ENCODE measurements at places on chromosomes 4 and X. TPM values are rescaled to one million over a fixed set of nuclear protein-coding genes. Genes with fewer than 3 reads are reported as not detected.
A peak's percentile ranks its signal among the peaks of the same experiment; 100 is the strongest.

CDKN2AIP gene
- total RNA-seq: 18.4 TPM

- DNase-seq: peak; percentile 83
Observed at GRCh38 chrX:107684956-107685385, 56.7 kb downstream of the PRPS1 start.

CT55 gene
- total RNA-seq: not detected

GRCh38 chr4:106875340-106875739 lies 160.8 kb downstream of the DKK2 start:
- DNase-seq: no peak

DNA sequence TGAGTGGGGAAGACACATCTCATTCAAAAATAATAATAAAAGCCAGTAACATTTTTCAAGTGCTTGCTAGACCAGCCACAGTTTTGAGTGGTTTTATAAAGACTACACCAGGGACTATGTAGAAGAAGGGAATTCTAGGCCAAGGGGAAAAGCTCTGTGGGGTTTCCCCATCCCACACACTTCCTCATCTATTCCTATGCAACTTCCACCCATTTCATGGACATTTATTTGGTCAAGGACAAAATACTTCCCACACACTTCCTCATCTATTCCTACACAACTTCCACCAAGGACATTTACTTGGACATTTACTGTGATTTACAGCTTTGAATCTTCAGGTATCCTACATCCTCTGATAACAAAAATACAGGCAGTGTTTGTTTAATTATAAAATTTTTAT lies 86.5 kb upstream of the KLF3 start:
- DNase-seq: no peak

ITIH6 gene
- total RNA-seq: not detected

GRCh38 chr4:87622303-87622702 lies 14.0 kb downstream of the DSPP start:
- no peak for DNase-seq

DNA sequence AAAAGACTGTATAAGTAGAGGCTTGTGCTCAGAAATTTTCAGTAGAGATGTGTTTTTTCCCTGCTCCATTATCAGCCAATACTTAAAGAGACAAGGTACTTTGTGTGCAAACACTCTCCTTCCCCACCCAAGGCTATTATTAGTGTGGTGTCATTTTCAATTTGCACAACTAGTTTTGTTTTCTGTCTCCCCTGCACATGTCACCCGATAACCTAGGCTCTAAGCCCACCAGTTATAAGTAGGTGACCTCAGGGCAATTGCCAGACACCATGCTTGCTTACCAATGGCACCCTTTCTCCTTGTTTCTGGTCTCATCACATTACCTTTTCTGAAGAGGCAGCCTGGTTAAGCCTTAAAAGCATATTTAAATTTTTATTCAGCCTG lies 8.0 kb upstream of the GUCY1A1 start:
- DNase-seq: no peak

DNA sequence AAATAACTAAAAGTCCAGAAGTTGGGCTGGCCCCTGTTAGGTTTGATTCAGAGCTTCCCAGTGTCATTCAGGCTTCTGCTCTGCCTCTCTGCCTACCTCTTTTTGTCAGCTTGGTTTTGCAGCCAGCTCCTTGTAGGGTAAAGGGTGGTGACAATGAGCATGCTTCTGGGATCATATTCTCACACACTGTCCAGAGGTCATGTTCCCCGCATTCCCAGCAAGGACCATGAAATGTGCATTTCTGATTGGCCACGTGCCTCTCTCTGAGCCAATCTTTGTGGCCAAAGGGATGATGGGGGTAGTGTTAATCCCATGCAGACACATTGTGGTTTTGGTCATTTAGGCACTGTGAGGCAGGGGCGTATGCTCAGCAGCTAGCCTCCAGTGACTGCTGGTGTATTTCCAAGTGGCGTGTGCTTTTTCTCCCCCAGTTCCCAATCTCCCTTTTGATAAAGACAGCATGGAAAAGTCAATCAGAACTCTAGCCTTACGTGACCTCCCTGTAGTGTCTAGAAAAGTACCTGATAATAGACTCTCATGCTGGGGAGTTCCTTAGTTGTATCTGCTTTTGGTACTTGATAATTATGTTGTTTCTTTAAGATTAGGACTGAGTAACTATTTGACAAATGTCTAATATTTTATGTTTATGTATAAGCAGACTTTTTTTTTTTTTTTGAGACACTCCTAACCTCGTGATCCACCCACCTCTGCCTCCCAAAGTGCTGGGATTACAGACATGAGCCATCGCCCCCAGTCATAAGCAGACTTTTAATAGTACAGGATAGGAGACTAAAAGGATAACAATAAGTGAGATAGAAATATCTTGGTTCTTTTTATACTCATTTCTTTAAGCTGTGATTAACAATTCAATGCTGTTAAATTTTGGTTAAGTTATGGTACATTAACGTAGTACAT lies 57.8 kb downstream of the KIAA0232 start:
- DNase-seq: no peak

GRCh38 chr4:81085291-81085690 lies 54.8 kb downstream of the BMP3 start:
- no peak for DNase-seq

DNA sequence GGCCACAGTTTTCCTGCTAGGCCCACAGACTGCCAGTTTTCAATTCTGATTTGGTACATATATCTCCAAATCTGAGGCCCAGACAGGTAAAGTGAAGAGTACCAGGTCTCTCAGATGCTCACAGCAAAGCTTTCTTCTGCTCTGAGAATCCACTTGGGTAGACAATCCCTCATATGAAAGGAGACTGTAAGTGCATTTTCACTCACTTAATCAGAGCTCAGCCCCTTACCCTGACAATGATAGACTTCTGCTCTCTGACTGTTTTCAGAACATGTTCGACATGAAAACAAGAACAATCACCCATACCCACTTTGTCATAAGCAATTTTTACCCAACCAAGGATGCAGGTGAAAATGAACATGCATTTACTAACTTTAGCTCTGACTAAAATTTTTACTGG lies 7.1 kb downstream of the GPRIN3 start:
- DNase-seq: no peak

DNA sequence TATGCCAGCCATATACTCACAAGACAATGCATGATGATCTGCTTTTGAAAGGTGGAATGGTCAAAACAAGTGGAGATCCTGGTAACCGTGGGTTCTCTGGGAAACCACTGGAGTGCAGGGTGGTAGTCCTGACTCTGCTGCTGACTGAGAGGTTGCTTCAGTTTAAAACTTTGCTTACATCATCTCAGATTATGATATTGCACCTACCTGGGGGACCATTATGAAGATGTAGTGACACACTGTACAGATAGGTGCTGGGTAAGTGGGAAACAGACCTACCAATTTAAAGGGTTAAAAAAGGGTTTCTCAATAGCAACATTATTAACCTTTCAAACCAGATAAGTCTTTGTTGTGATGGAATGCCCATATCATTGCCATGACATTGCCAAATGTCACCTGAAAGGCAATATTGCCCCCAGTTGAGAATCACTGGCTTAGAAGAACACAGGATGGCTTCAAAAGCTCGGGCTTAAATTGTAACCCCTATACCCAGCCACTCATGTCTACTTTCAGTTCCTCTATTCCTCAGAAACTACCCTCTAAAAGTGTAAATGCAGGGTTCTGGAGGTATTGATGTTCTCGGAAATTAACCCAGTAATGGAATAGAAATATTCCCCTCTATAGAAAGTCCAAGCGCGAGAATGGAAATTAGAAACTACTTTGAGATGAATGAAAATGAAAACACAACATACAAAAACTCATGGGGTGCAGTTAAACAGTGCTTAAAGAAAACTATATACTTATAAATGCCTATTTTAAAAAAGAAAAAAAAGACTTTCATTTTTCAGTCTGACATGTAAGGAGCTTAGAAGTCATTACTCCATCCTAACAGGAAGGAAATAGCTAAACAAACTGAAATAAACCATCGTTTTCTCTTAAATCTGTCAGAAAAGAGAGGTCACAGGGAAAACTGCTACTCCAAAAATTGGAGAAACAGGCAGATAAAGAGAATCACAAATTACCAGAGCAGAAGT lies 65.8 kb downstream of the ARHGEF6 start:
- no peak for DNase-seq

DNA sequence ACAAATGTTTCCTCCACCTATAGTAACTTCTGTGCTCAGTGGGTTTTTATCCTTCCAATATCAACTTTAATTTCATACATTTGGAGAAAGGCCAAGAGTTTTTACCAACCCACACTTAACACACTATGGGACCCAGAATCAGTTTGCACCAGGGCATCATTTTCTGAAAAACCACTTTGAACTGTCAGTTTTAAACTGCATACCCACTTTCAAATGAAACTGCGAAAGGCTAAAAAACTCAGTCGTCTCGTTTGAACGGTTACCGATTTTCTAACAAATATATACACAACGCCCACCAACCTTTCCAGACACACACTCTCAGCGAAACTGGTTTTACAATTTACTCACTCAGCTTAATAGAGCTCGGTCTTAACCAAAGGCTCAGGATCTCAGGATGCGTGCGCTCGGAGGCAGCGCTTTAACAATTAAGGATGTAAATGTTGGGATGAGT lies 376 bp downstream of the ABCG2 start:
- peak; percentile 72 for DNase-seq

SPANXD gene
- total RNA-seq: not detected

DNA sequence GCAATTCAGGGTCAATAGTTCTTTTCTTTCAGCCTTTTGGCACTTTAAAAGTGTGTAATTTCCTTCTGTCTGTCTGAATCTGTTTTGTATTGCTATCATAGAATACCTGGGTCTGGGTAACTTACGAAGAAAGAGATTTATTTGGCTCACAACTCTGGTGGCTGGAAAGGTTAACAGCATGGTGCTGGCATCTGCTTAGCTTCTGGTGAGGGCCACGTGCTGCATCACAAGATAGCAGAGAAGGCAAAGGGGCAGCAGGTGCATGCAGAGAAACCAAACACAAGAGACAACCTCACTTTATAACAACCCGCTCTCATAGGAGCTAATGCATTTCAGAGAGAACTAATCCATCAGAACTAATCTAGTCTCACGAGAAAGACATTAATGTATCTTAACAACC lies 18.8 kb downstream of the RGN start:
- DNase-seq: no peak

DNA sequence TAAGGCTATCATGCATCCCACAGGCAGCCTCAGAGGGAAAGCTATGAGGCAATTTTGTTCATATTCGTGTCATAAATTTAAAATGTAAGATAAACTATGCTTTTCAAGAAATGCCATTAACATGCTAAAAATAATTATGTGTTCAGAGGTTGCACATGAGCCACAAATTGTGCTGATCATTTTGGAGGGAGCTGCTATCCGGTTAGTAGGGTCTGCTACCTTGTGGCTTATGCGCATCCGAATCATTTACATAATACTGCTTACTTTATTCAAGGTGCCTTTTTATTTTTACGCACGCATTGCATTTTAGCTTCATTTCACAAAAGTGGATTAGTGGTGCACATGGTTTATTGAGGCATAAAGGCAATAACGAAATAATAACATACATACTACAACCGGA lies 76.4 kb upstream of the WWC2 start:
- DNase-seq: no peak

DNA sequence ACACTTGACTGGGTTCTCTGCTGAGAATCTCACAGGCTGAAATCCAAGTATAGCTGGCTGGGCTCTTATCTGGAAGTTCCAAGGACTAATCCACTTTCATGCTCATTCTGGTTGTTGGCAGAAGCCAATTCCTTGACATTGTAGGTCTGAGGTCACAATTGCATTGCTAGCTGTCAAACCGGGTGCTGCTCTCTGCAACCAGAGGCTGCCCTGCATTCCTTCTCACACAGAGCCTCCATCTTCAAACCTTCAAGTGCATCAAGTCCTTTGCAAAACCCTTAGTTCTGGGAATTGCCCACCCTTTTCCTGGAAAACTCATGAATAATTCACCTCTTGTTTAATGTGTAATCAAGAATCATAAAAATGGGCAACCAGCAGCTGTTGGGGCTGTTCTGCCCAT lies 404.2 kb downstream of the KCNIP4 start:
- no peak for DNase-seq

DNA sequence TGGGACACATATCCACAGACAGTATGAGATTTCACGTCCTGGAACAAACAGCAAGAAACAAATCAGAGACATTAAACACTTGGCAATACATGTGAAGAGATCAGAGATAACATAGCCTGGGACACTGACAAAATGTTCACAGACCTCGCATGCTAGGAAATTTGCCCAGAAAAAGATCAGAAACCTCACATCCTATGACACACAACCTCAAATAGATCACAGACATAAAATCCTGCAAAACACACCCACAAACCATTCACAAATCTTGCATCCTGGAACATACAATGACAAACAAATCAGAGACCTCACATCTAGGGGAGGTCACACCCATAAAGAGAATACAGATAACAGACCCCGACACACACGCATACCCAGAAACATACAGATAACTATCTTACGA lies 18.0 kb downstream of the SUV39H1 start:
- no peak for DNase-seq

TXK gene
- total RNA-seq: 0.23 TPM

DNA sequence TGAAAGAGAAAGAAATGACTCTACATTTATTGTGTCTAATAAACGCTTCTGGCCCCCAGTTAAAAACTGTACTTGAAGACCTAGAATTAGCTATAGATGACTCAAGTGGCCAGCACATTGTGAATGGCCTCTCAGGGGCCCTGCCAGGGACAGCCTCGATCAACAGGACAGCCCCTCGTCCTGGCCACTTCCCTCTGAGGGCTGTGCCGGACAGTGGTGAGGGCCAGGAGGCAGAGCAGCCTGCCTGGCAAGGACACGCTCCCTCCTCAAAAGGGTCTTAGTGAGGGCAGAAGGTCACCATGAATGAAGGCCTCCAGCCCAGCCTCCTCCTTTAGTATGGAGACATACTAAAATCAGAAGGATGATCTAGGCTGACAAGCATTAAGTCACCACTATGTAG lies 16.5 kb downstream of the RNF212 start:
- no peak for DNase-seq

- no peak for DNase-seq
Observed at GRCh38 chr4:65651751-65652150, 18.5 kb downstream of the EPHA5 start.

DNA sequence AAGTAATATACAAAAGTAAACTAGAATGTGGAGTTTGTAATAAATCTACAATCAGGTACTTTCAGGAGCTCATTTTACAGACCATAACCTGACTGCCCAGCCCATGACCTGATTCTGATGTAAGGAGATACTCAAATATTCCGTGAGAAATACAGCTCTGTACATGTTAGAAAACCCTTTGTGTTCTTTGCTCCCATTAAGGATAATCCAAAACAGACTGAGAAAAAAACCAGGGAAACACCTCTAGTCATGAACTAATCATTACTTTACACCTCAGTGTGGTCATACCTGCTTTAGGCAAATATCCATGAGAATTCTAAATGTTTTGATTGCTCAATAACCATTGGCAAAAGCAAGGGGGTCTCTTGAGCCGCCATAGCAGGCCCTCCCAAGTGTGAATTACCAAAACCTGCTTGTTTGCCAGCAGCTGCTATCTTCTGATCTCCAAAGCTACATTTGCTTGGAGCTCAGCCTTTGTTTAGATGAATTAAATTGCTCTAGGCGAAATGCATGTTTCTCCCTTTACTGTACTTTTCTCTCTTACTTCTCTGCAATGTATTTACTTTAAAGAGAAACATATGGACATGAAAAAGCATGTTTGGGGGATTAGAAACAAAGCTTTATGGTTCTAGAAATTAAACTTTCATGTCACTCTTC lies 79.1 kb downstream of the ANKRD50 start:
- no peak for DNase-seq
